GM20000 (cell line): ENCODE measurements at places on chromosomes 3 and 15.
A peak's percentile ranks its signal among the peaks of the same experiment; 100 is the strongest.

- no peak for DNase-seq
Observed at GRCh38 chr3:22492342-22492741, 710.8 kb upstream of the UBE2E2 start.

- DNase-seq = no peak
Observed at GRCh38 chr15:76916369-76916768, 11.2 kb upstream of the SCAPER start.

DNA sequence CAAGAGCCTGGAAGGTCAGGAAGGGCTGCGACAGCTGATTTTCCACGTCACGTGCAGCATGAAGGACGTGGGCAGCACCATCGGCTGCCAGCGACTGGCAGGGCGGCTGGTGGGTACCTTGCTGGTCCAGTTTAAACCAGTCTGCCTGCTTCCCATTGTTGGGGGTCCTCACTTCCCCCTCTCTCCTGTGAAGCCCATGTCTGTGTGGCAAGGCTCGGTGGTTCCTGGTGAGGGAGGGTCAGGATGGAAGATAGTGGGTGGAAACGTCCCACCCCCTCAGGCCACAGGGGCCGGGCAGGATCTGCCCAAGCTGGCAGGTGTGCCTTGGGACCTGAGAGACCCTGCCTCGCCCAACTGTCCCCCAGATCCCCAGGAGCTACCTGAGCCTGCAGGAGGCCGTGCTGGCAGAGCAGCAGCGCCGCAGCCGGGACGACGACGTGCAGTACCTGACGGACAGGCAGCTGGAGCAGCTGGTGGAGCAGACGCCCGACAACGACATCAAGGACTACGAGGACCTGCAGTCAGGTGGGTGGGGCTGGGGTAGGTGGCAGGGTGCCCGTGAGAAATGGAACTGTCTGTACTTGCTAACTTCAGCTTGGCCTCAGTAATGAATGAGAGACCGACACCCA is 108.2 kb downstream of the LRRK1 start:
- DNase-seq = no peak

DNA sequence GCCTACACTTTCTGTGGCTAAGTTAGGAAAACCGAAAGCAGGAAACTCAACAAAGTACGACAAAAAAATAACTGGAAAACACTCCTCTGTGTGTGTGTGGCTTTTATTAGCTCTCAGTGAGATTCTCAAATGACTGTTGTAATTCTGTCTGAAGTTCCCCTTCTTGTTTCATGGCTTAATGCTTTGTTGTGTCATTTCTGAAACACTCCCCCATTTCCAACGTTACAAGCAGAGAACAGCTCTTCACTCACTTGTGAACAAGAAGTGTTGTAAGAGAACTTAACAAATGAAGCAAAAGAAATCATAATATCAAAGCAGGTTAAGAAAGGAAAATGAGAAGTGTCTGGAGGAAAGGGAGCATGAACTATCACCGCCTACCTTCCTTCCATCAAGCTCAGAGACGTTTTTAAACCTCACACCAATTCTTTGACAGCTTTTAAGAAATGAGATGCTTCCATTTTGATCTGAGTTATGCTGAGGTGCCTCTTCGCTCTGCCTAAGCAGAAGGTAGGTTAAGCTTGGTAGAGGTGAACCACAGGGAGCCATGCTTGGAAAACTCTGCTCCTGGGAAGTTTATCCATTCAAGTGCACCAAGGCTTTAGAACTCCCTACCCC is 12.4 kb upstream of the SEC62 start:
- peak; percentile 39 for DNase-seq

- DNase-seq = no peak
Observed at GRCh38 chr3:39149498-39150147, 3.8 kb downstream of the CSRNP1 start.
